ENCODE measurements at places on chromosomes 1 and 21.
A peak's percentile ranks its signal among the peaks of the same experiment; 100 is the strongest.

DNA sequence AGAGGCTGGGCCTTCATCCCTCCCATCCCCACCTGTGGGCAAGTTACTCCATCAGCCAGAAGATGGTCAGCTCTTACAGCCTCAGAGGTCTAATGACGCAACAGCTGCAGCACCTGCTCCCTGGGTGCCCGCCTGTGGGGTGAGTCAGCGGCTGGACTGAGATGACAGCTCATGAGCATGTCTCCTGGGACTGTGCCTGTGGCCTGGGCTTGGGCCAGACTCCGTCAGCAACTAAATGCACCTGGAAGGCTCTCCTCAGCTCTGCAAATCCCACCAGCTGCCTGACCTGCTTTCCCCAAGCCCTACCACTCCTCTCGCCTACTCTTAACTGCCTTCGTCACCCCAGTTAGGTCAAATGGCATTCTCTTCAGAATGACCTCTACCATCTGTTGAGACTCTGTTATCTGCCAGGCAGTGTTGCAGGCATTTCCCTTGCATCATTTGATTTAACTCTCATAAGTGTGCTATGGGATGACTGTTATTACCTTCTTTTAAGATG lies 47.7 kb downstream of the ETS2 start:
- DNase-seq = peak; percentile 52

GRCh38 chr1:118504221-118504644 lies 319.2 kb upstream of the SPAG17 start:
- DNase-seq = no peak

GRCh38 chr1:161001525-161001924 lies 19.4 kb downstream of the F11R start:
- peak; percentile 26 for DNase-seq

GRCh38 chr1:7940745-7941436 lies at the start of gene TNFRSF9:
Gene TNFRSF9 (minus strand): TSS chr1:7940839. CDS start chr1:7939994, 845 bp downstream.
- no peak for DNase-seq

Data from foreskin fibroblast (primary cell).